Spinal cord (tissue), 10 donors: ENCODE measurements at places on chromosomes 1 and 21. TPM values are rescaled to one million over a fixed set of nuclear protein-coding genes. Genes with fewer than 3 reads are reported as not detected.

DNA sequence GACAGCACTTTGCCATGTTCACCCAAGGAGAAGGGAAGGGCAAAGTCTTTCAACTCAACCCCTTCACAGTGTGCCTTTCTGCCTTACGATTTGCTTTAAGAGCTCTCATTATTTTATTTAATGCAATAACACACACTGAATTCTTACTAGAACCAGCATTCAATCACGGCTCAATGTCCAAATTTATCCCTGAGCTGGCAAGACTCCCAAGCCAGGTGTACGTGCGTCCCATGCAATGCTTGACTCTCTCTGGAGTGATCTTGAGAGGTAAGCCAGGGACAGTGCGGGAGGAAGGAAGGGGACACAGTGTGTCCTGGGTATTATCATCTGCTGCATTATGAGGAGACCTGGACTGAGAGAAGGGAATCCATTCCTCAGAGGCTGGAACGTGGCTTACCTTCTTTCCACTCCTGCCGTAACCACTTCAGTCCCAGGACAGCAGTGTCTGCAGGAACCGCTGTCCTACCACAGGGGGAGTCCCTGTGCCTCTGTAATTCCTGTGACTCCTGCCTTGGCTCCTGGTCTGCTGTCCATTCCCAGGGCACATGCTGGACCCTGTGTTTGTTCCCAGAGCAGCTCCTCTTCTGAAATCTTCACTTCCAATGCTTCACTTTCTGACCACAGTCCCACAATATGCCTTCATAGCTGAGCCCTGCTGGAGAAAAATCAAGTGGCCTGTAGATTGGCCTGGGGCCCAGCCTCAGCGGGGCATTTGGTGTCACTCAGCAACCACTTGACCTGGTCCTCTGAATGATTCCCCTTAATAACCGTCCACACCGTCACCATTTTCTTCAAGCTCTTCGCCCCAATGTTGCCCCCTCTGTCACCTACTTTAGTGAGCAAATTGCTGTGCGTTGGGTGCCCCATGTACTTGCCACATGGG lies 28.6 kb upstream of the STUM start:
- DNase-seq = peak; percentile 22

FMO5 gene
- 2.5 TPM for total RNA-seq

TCEANC2 gene
- total RNA-seq = 9.3 TPM

SPRR2E gene
- total RNA-seq = not detected

FAM229A gene
- total RNA-seq = 5.8 TPM
